ENCODE measurements at places on chromosomes 6 and 20. TPM values are rescaled to one million over a fixed set of nuclear protein-coding genes. Genes with fewer than 3 reads are reported as not detected.

DNA sequence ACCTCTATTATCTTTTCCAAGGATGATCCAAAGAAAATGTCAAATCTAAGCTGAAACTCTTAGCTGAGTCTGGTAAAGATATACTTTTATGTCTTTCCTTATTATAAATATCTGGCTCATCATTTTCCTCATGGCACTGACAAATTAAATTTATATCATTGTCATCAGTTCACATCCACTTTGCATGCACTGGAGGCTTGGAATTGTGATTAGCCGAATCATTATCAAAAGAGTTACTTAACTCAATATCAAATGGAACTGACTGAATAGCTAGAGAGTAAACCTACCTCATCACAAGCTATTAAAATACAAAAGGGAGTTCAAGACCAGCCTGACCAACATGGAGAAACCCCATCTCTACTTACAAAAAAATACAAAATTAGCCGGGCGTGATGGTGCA, 713.9 kb upstream of the MARCKS start:
- no peak for DNase-seq

DNA sequence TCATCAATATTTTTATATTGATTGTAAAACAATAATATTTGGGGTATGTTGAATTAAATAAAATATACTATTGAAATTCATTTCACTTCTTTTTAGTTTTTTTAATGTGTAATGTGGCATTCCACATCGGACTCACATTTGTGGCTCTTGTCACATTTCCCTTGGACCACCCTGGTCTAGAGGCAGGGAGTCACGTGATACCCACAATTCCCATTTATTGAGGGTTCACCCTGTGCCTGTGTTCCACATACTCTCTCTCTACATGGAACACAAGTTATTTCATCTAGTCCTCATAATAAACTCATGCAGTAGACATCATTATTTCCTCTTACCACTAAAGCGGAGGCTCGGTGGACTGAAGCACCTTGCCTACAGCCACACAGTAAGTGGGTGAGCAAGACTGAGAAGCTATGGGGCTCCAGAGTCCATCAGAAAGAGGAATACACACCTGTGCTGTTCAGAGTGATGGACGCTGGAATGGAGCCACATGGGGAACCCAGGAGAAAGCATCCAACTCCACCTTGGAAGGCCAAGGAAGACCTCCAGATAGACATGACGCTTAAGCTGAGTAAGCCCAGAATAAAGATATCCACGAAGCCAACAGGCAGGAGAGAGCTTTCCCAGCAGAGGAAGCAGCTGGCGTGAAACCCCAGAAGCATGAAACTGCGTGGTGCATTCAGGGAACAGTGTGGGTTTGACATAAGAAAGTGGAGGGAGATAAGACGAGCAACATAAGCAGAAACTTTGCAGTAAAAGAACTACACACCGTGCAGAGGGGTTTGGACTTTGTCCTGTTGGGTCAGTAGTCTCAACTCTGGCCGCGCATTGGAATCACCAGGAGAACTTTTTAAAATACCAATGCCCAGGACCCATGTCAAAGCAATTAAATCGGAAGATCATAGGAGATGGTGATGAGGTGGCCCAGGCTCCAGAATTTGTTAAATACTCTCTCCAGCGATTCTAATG, 49.5 kb downstream of the UNC5CL start:
- DNase-seq: no peak

- no peak for DNase-seq
Measured at GRCh38 chr6:164663634-164664033, 645.8 kb downstream of the C6orf118 start.

- no peak for DNase-seq
Measured at GRCh38 chr6:167701010-167701409, 125.7 kb upstream of the AFDN start.

DNA sequence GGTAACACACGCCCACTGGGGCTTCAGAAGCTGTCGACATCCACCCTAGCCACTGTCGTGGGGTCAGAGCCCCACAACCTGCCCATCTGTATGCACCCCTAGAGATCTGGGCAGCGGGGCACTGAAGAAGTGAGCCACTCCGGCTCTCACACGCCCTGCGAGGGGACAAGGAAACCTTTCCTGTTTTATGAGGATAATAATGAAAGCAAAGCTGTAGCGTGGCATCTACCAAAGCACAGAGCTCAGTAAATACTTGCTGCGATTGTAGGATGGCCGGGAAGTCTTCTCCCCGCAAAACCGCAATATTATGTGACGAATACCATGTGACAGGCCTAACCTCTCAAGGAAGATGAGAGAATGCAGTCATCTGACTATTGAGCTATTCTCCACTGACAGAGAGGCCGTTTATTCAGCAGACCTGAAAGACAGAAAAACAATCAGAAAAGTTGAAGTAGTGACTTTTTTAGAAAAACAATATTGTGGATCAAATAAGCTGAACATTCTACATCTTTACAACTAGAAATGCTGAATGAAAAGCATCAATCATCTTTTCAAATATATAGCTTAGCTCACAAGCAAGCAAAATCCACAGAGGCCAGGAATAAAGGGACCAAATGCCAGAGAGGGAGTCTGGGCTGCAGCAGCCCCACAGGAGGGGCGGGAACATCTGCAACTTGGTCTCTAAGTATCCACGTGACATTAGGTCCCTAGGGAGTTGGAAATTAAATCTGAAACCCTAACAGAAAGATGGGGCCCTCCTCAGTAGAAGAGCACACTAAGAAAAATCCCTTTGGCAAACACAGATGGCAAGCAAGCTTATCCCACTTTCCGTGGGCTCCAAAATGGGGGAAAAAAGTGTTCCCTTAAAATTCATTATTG, 207.8 kb downstream of the TTLL2 start:
- no peak for DNase-seq

GRCh38 chr6:90109141-90109540, 187.5 kb downstream of the BACH2 start:
- DNase-seq: no peak

DNA sequence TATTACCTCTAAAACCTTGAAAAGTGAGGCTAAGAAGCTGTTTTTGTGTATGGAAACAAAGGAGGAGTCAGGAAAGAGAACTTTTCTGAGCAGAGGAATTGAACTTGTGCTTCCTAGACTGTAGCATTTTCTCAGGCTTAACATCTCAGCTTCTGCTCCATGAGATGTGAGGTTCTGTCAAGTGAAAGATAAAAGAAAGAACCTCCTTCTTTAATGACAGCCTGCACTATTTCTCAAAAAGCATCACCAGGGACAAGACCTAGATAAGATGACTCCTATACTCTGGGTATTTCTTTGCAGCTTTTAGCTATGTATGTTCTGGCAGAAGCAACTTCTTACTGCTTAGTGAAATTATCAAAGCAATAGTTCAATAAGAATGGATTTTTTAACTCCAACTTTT, 87.6 kb upstream of the KCNQ5 start:
- no peak for DNase-seq

DNA sequence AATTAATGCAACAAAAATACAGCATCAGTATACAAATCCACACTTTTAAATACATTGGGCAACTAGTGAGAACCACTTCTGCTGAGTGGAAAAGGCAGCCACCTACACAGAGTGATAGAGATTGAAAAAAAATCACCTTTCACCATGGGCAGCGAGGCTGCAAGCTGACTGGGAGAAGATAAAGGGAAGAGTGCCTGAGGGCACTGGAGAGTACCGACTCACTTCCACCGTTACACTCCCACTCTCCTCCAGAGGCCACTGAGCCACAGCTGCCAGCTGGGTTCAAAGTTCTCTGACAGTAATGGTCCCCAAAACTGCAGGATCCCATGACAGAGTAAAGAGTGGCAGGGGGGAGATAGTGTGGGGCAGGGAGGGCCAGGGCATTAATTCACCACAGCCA, 24.1 kb downstream of the PXT1 start:
- no peak for DNase-seq

DNA sequence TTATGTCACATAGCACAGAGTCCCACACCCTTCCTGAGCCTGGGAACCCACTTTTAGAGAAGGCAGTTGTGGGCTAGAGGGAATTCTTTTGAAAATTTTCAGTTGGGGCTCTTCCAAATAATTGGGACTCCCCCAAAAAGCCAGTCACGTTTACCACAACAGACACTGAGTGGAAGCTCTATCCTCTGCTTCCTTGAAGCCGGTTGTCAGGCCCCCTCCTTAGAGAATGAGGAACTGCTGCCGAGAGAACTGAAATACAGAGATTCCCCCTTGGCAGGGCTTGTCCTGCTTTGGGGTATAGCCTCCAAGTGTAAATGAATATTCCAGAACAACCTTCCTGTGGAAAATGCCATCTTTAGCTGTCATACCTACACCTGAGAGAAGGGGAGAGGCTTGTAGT, 2.7 kb upstream of the JAG1 start:
- DNase-seq: no peak

- no peak for DNase-seq
Measured at GRCh38 chr20:50221501-50222308, 31.1 kb downstream of the CEBPB start.

DNA sequence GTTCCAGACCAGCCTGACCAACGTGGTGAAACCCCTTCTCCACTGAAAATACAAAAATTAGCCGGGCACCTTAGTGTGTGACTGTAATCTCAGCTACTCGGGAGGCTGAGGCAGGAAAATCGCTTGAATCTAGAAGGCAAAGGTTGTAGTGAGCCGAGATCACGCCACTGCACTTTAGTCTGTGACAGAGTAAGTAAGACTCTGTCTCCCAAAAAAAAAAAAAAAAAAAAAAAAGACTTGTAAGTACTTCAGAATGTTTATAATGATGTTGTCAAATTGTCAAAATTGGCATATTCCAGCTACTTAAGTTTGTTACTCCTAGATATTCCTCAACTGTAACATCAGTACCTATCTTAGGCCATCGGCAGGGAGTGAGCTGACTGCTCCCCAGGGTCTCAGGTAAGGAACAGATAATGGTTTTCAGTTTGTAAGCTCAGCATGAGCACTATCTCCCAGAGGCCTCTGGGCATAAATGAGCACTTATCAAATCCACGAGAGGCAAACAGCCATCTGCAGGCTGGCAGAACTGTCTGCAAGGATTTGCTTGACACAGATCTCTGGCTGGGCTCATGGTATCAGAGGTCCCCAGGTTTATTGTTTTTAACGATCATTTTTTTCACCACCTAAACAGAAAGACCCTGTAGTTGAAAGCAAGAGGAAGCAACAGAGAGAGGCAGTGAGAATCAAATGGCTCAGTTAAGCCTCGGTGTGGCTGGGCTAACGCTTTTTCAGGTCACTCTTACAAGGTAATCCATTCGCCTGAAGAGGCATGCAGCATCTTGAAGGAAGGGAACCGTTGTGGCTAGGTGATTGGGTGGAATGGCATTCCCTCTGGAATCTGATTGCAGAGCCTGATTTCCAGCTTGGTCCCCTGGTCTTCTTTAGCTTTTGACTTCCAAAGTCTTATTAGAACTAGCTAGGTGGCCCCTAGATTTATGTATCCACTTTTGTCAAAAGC, 115.9 kb downstream of the LY86 start:
- DNase-seq: no peak

- DNase-seq: no peak
Measured at GRCh38 chr20:12068121-12068520, 150.4 kb downstream of the BTBD3 start.

- peak; percentile 95 for DNase-seq
Measured at GRCh38 chr20:10673842-10674683, at the start of gene JAG1. Gene JAG1, minus strand, starts transcription at chr20:10673999. Its CDS starts 469 bp downstream, at chr20:10673530.

DNA sequence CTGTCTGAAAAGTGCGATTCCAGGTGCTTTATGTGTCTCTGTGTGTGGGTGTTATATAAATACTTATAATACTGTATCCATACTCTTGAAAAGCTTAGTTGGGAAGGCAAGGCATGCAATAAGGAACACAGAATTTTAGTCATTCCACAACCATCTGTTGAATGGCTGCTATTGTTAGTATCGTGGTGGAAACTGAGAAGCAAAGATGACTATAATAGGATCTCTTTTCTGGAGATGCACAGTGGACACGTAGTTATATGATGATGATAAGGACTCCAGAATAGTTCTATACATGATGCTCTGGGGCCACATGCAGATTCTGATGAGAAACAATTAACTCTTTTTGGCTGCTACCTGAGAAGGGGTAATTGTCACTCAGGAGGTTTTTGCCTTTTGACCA, 25.2 kb downstream of the ESR1 start:
- no peak for DNase-seq

DNA sequence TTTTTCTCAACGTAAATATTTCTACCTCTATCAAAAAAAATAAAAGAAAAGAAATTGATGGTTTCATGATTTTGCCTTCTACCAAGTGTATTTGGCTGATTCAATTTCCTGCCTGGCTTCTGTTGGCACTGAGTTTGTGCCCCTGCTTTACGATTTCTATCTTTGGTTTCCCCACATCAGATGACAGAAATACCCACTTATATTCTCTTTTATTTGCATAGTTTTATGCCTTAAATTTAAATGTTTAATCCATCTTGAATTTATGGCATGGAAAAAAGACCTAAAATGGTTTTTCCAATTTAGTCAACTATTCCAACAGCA, 34.3 kb downstream of the RNF24 start:
- no peak for DNase-seq

DNA sequence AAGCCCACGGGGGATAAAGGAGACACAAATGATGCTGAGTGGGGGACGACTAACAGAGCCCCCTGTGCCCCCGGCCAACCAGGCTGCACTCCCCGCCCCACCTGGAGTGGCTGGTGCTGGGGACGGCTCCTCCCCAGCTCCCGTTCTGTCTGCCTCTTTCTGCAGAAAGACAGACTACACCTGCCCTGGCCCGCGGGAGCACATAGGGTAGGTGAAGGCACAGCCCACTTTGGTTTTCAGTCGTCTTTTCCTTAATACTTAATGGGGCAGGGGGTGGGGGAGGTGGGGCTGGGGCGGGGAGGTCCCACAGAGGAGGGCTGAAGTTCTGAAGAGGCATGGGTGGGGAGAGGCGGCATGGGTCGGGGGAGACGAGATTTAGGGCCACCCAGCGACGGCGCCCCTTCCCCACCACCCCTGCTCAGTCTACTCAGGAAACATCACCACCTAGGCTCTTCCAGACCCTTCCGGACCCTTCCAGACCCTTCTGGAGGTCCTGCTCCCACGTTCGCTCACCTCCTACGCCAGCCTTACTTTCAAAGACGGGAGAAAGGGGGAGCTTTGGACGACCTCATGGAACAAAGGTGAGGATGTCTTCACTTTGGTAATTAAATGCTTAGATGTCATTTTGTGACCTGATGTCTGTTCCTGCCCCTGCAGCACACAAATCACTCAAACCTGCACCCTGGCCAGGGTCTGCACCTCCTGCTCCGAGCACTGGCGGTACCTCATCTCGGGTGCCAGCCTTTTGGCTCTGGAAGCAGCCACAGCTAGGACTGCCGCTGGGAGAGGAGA, 21.2 kb upstream of the FRMD1 start:
- no peak for DNase-seq

- no peak for DNase-seq
Measured at GRCh38 chr6:136235233-136235564, 14.9 kb downstream of the MTFR2 start.

- no peak for DNase-seq
Measured at GRCh38 chr20:49507741-49508434, 25.4 kb upstream of the KCNB1 start.

The PNLDC1 gene
- total RNA-seq: not detected

The GABRR2 gene
- total RNA-seq: 0.75 TPM

The SIRPA gene
- 13.3 TPM for total RNA-seq

The SNX3 gene
- total RNA-seq: 108 TPM

Data from left colon (tissue), 2 donors.